Spleen (tissue), 13 donors: ENCODE measurements at places on chromosomes 16 and 17. TPM values are rescaled to one million over a fixed set of nuclear protein-coding genes. Genes with fewer than 3 reads are reported as not detected.
A peak's percentile ranks its signal among the peaks of the same experiment; 100 is the strongest.

DNA sequence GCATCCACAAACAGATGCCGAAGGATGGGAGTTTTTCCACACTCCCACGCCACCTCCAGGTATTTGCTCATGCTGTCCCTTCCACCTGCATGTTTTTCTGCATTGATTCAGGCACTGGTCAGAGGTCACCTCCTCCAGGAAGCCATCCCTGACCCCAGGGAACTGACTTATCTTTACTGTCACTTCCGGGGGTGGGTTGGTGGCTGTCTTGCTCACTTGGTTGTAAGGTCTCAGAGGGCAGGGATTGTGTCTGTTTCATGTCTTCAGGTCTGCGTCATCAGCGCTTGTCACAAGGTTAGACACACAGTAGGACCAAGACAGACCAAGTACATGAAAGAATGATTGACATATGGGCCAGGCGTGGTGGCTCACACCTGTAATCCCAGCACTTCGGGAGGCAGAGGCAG, 1.9 kb upstream of the IL4R start:
- no peak for DNase-seq

The HEATR9 gene
- 0.47 TPM for total RNA-seq

The SRCIN1 gene
- 0.68 TPM for total RNA-seq

DNA sequence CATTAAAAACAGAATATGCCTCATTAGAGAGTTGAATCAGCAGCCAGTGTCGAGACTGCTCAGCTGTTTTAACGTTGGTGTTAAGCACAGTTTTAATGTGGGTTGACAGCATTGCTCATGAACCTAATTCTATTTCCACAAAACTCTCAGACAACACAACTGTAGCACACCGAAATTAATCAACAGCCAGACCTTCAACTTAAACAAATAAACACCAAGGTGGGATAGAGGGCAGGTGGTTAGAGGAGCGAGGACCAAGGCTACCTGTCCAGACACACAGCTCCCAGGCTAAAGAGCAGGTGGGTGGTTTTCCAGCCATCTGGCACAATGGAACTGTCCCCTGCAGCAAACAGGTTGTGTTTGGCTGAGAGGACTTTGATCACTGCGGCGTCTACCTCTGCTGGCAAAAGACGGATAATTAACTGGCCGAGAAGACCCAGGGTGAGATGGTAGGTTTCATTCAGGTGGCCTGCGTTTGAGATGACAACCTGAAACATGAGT, 69.6 kb upstream of the ATP2A3 start:
- no peak for DNase-seq

The AGRP gene
- not detected for total RNA-seq

GRCh38 chr16:12024429-12024828, 47.9 kb downstream of the SNX29 start:
- no peak for DNase-seq

The KRT32 gene
- not detected for total RNA-seq

DNA sequence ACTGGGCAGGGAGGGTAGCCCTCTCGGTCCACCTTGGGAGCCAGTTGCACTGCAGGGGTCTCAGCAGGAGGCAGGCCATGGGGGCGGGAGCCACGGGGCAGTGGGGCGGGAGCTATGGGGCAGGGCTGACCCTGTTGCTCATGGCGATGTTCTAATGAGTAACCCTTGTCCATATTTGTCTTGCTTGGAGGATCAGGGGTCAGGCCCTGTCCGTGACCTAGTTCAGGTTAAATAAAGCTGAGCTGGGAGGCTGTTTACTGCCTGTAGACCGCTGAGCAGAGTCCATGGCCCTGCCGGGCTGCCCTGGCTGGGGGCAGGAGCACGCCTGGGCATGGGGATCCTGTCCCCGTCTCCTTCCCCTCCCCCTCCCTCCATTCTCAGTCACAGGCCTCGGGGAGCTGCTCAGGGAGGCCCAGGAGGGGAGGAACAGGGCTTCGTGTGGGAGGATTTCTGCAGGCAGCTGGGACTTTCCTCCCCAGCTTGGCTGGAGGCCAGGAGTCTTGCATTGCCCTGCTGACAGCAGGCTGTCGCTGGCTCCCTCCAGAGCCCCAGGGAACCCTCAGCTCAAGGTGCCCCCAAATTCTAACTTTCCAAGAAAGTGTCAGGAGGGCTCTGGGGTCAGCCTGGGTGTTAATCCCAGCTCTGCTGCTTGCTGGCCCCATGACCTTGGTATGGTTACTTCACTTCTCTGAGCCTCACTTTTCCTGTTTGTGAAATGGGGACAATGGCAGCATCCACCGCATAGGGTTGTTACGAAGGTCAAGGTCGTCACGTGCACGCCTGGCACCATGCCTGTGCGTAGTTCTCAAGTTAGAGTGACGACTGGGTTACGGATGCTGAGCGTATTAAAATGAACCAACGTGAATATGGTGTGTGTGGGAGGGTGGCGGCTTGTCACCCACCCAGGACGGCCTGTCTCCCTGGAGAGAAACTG, 6.1 kb upstream of the SERPINF2 start:
- DNase-seq = peak; percentile 86

GRCh38 chr17:60305141-60305540, 86.8 kb downstream of the USP32 start:
- DNase-seq = no peak

GRCh38 chr16:8665529-8665928, 8.9 kb upstream of the ABAT start:
- DNase-seq = peak; percentile 22

The KRT39 gene
- total RNA-seq = not detected

- DNase-seq = no peak
Observed at GRCh38 chr16:66948837-66949225, 12.2 kb upstream of the CES3 start.

The NACA2 gene
- total RNA-seq = not detected

The ZFP3 gene
- 10.4 TPM for total RNA-seq

GRCh38 chr17:80195671-80196529, 24.2 kb downstream of the SGSH start:
- DNase-seq = peak; percentile 79

DNA sequence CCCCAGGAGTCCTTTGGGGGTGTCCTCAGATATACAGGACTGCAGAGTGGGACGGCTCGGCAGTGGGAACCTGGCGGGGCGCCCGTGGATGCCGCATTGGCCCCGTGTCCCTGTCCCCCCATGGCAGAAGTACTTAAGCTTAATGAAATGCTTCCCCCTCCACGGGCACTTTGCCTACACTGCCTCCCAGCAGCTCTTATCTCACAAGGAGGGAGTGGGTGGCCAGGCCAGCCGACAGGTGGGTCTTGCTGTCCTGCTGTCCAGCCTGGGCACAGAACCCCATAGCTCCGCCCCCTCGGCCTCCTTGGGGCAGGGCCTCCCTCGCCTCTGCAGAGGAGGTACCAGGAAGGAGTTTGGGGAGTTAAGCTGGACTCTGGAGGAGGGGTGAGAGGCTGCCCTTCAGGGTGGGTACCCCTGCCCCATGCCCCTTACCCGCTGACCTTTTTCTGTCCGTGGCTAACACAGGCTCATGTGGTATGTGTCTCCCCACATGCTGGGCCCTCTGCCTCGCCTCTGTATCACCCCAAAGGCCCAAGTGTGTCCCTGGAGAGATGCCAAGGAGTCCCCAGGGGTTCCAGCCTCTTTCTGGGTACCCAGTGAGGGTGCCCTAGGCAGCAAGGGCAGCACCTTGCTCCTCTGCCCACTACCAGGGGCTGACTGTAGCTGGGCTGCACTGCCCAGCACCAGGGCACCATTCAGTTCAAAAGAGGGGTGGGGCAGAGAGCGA, 8.7 kb downstream of the THRA start:
- peak; percentile 87 for DNase-seq

The IL32 gene
- total RNA-seq = 224 TPM

The KIF18B gene
- total RNA-seq = 5.8 TPM

- DNase-seq = no peak
Observed at GRCh38 chr16:70255574-70255973, 3.8 kb upstream of the EXOSC6 start.

DNA sequence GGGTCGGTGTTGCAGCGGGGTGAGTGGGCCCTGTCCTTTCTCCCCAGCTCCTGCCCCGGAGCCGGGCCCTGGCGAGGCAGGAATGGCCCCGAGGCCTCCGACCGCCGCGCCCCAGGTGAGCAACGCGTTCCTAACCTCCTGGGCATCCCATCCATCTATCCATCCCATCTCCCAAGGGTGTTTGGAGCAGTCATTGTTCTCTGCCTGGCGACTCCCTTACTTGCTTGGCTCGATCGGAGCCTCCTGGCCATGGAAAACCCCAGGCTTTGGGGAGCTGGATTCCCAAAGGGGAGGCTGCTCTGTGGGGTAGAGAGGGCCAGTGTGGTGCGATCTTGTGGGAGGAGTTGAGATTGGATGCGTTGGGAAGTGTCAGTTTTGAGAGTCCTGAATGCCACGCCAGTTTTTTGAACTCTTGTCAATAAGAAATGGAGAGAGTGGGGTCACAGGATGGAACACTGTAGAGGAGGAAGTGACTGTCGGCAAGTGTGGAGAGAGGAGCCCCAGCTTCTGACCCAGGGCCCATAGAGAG, 684 bp downstream of the ZFP90 start:
- DNase-seq = no peak

DNA sequence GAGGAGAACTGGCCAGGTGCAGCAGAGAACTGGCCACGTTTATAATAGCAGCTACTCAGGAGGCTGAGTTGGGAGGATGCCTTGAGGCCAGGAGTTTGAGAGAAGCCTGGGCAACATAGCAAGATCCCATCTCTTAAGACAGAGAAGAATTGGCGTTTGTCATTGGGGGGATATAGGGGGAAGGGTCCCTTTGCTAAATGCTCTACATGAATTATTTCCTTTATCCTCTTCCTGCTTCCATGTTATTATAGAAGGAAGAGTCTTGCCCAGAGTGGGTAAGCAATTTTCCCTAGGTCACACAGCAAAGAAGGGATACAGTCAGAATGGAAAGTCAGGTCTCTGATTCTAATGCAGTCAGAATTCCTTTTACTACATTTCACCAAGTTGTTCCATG, 68.0 kb downstream of the MYH11 start:
- DNase-seq = peak; percentile 5

The WSCD1 gene
- 22.9 TPM for total RNA-seq

DNA sequence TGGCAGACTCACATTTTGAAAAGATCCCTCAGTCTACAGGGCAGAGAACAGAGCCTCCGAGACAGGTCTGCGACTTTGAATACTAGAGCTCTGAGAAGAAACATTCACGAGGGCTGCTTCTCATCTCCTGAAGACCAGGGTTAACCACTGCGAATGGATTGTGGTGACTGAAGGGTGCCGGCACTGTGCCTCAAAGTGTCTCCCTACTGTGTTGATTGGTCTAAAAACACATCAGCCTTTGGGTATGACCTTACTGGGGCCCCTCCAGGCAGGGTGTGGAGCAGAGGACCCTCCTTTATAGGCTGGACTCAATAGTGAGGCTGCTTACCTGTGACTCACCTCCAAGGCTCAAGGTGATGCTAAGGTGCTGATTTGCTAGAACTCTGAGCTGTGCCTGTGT, 2.6 kb upstream of the LGALS9 start:
- DNase-seq = peak; percentile 38

The SMPD3 gene
- 1.1 TPM for total RNA-seq

The NPIPB8 gene
- total RNA-seq = 2.4 TPM
